Stimulated activated CD4-positive, alpha-beta T cell treated with anti-CD3 and anti-CD28 coated beads, Interleukin-15, amount 100 ng/mL, for 1 hour (primary cell): ENCODE measurements at places on chromosomes 16 and 17.

- no peak for DNase-seq
These were observed 75.4 kb downstream of the YPEL2 start for GRCh38 chr17:59406808-59407381.

DNA sequence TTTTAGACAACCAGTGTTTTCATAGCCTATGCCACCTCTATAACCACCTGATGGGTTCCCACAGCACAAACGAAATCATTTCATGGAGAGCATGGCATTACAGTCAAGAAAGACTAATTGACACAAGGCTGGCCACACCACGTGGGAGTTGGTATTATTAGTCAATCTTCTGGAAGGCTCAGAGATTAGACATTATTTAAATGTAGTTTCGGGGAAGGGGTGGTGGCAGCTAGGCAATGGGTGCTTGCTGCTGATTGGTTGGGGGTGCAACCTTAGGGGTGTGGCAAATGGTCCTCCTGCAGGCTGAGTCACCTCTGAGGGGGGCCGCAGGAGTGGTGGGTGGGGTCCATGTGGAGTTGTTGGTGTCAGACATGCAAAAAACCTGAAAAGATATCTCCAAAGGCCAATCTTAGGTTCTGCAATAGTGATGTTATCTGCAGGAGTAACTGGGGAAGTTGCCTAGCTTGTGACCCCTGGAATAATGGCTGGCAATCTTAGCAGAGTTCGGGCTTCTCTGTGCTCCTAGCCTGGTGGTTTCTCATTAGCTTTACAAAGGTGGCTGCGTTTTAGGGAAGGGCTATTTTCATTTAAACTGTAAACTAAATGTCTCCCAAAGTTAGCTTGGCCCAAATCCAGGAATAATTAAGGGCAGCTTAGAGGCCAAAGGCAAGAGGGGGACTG lies 4.6 kb downstream of the TEN1 start:
- DNase-seq = no peak

- no peak for DNase-seq
These were observed 21.8 kb downstream of the ITGB3 start for GRCh38 chr17:47275245-47275984.

- no peak for DNase-seq
These were observed 24.1 kb downstream of the MYBBP1A start for GRCh38 chr17:4530799-4531730.

- DNase-seq = no peak
These were observed 19.4 kb downstream of the RHOT1 start for GRCh38 chr17:32161506-32162365.

GRCh38 chr17:42841975-42842685 lies 2.2 kb upstream of the AOC2 start:
- no peak for DNase-seq

- DNase-seq = no peak
These were observed 897.7 kb upstream of the CDH8 start for GRCh38 chr16:62933929-62934328.
